ENCODE measurements at places on chromosomes 1 and 21. TPM values are rescaled to one million over a fixed set of nuclear protein-coding genes. Genes with fewer than 3 reads are reported as not detected.

GRCh38 chr1:183283286-183283685 is 97.2 kb downstream of the LAMC2 start:
- DNase-seq: no peak

- DNase-seq: no peak
Observed at GRCh38 chr1:197224160-197224559, 43.9 kb upstream of the CRB1 start.

GRCh38 chr1:214581785-214582184 is 21.2 kb upstream of the CENPF start:
- DNase-seq: no peak

AGBL4 gene
- 2.5 TPM for total RNA-seq

- no peak for DNase-seq
Observed at GRCh38 chr1:77218477-77219165, 609 bp downstream of the PIGK start.

DNA sequence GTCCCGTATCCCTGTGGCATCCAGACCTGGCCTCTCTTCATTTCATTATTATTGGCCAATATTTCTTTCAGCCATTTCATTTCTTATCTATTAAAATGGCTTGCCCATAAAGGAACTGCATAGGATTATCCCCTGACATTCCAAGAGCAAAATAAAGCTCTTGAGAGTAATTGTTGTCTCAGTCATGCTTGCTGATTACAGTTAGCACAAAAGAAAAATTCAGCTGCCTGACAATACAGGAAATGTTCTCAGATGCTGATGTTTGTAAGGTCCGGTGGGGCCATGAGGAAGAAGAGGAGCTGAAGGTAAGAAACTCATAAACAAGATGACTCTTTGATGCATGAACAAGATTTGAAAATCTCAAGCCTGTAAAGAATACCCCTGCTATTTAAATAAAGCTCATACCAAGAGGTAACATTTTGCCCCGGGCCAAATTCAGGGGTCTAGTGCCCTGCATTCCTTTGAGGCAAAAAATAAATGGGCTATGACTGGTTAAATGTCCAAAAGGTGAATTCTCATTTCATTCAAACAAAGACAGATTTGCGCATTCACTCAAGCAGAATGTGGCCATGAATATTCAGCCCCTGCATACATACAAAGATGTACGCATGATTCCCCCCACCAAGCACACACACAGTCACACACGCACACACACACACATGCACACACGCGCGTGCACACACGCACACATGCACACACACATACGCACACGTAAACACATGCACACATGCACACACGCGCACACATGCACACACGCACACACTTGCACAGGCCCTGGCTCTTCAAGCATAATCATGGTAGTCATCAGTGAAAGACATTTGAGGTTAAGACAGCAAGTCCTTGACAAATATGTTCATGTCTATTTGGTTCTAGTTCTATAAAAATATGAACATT is 44.8 kb downstream of the KCNJ15 start:
- DNase-seq: no peak

HSPB7 gene
- 2,192 TPM for total RNA-seq

- no peak for DNase-seq
Observed at GRCh38 chr1:214454569-214455396, 96.6 kb downstream of the PTPN14 start.

GRCh38 chr1:30191154-30191702 is 532.2 kb downstream of the MATN1 start:
- peak; percentile 48 for DNase-seq

GRCh38 chr1:25469177-25469576 is 38.5 kb downstream of the MACO1 start:
- no peak for DNase-seq

DNA sequence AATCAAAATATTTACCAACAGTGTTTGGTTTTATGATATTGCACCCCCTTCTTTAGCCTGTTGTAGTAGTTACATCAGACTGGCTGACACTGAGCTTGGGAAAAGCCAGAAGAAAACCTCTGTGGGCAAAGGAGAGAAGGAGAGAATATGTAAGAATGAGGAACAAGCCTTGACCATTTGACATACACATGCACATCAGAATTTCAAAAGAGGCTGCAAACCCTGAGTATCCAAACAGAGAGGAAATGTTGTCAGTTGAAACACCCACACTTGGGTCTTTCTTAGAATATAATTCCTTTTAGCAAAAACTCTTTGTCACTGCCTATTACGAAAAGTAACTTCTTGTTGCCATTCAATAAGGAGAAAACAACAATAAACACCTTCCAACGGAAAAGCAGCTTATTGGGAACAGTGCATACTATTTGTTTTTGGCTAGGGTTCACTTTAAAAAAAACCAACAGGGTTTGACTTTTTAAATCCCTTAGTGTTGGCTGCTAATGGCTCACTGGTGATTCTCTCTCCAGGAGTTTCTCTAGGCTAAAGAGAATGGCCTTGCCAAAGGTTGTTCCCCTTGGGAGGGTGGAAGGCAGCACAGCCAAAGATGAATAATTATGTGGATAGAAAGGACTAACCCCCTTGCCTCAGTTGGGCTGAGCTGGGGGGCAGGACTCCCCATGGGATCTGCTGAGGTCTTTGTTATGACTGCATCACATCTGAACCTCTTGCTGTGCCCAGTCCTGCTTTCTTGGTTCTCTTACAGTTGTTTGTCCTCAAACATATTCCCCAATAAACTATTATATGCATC is 48.9 kb downstream of the GORAB start:
- DNase-seq: no peak

VASH2 gene
- total RNA-seq: 1.8 TPM

- peak; percentile 49 for DNase-seq
Observed at GRCh38 chr1:116020668-116021272, 44.5 kb downstream of the SLC22A15 start.

GRCh38 chr21:31221043-31221442 is 123.0 kb downstream of the TIAM1 start:
- no peak for DNase-seq

DNA sequence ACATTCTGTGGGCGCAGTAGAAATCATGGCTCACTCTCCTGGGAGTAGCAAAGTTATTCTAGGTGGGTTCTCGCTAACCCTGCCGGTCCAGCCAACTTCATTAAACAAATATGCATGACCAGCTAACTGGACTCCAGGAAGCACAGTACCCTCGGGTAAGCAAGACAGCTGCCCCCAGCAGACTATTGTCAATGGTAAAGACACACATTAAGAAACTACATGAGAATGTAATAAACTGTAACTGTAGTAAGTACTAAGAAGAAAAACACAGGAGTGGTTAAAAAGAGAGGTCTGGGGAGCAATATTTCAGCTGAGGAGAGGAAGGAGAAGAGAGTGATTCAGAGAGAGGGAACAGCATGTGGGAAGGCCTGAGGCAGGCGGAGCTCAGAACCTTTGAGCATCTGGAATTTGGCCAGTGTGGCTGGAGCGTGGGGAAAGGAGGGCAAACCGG is 7.4 kb downstream of the SLC2A5 start:
- no peak for DNase-seq

TIE1 gene
- 23.1 TPM for total RNA-seq

GRCh38 chr1:19815801-19816736 is 986 bp upstream of the RNF186 start:
- DNase-seq: no peak

GRCh38 chr1:44105810-44106209 is 12.8 kb upstream of the KLF17 start:
- DNase-seq: no peak

GRCh38 chr1:119310301-119310700 is 58.3 kb upstream of the HAO2 start:
- DNase-seq: no peak

RHOU gene
- total RNA-seq: 16.5 TPM

DNA sequence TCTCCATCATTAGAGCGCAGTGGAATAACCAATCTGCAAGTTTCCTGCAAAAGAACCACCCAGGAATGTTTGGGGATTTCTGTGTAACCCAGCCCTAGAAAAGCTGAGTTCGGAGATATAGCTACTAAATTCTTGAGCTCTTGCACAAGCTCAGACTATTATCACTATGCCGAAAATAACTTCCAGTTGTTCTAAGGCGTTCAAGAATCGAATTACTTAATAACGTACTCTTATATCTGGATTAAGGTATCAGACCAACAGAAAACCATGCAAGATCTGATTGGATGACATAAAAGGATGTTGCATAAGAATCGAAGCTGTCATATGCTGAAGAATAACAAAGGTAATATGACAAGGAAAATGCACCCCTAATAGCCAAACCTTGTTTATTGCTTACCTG is 7.5 kb upstream of the LAMC2 start:
- no peak for DNase-seq

DNA sequence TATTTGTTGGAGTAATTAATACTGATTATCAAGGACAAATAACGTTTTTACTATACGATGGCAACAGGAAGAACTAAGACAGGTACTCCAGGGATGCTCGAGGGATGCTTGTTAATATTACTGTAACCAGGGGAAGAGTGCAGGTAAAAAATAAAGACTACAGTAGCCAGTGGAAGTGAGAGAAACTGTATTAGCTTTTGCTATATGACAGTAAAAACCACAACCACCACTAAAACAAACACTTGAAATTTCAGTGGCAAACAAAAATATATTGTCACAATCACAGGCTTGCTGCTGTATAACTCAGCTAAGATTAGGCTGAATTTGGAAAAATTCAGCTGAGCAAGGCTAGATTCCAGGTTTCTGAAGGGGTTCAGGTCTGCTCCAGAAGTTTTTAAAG is 812.6 kb upstream of the ADGRL4 start:
- DNase-seq: no peak

LCE6A gene
- total RNA-seq: not detected

GRCh38 chr21:31967334-31967733 is 94.5 kb downstream of the HUNK start:
- DNase-seq: no peak

- no peak for DNase-seq
Observed at GRCh38 chr1:61638911-61639605, 85.9 kb downstream of the TM2D1 start.

ARHGEF11 gene
- 25.4 TPM for total RNA-seq

GRCh38 chr1:163174524-163175437 is 27.9 kb downstream of the RGS5 start:
- DNase-seq: peak; percentile 75

- no peak for DNase-seq
Observed at GRCh38 chr1:119249283-119249682, 108.8 kb upstream of the WARS2 start.

ASAP3 gene
- total RNA-seq: 36.4 TPM

GRCh38 chr1:233665575-233666270 is 51.8 kb downstream of the KCNK1 start:
- peak; percentile 43 for DNase-seq

GRCh38 chr1:23980728-23981070 is 572 bp upstream of the SRSF10 start:
- peak; percentile 28 for DNase-seq

DNA sequence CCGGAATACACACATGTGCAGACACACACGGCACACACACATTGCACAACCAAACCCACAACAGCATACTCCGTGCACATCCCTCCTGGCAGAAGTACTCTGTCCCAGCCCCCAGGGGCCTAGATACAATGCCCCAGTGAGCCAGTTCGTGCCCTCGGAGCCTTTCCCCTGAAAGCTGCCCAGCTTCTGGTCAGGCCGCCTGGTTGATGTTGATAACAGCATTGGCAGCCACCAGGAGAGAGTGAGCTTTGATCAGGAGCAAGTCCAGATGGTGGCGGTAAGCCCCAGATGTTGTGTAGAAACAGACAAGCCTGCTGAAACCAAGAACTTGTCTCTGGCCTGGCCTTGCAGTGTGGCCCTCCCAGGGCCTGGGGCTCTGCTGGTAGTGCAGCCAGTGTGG is 109.1 kb downstream of the GRIK3 start:
- no peak for DNase-seq

- no peak for DNase-seq
Observed at GRCh38 chr1:6271554-6271953, 10.7 kb upstream of the GPR153 start.

GRCh38 chr1:32020339-32020738 is 6.7 kb downstream of the KHDRBS1 start:
- no peak for DNase-seq

- DNase-seq: no peak
Observed at GRCh38 chr1:14603645-14604044, 5.2 kb downstream of the KAZN start.

DNA sequence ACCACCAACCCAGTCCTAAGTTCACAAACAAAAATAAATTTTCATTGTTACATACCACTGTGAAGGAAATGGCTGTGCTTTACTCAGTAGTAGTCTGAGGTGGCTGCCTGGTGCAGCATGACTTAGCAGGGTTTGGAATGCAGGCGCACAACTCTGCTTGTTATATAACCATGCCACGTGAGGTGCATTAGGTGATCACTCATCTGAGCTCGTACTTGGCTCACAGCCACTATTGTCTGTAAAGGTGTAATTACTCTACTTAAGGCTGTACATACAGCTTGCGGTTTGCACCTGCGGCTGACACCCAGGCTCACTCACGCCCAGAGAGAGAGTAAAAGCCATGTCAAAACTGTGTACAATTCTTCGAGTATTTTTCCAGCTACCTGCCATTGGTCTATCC is 599.4 kb downstream of the LTN1 start:
- no peak for DNase-seq
